ENCODE measurements at places on chromosomes 2 and 18.

GRCh38 chr2:124180635-124181034 lies 155.5 kb downstream of the CNTNAP5 start:
- no peak for DNase-seq

DNA sequence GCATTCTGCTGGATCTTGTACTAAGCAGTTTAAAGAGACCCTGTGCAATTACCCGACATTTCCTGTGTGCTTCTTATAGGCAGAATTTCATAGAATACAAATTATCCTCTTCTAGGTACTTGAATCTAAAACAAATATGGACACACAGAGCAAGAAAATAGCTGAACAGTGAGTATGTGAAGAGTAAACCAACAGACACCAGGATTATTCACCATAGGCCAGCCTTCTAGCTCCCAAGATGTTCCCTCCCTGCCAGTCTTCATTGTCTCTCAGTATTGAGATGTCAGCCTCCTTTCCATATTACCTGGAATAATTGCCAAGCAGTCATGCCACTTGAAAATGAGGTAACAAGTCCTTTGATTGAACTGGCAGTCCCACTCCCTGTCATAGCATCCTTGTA lies 187.1 kb downstream of the PTPRM start:
- no peak for DNase-seq

- no peak for DNase-seq
These were observed 14.2 kb upstream of the OXER1 start for GRCh38 chr2:42777883-42778805.

DNA sequence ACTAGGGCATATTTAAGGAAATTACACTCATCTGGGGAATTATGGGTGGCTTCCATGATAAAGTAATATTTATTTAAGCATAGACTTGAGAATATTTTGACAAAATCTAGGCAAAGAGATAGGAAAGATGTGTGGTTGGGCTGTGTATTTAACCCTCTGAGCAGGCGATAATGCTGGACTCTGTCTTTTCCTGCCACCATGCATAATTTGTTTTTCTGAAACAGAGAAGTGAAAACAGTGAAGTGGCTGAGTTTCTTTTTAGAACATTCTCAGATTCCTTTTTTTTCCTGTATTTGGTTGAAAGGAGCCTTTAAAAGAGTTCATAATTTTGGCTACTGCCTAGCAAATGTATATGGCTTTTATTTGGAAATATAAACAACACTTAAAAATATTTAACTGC lies 104.8 kb upstream of the CDH19 start:
- no peak for DNase-seq

DNA sequence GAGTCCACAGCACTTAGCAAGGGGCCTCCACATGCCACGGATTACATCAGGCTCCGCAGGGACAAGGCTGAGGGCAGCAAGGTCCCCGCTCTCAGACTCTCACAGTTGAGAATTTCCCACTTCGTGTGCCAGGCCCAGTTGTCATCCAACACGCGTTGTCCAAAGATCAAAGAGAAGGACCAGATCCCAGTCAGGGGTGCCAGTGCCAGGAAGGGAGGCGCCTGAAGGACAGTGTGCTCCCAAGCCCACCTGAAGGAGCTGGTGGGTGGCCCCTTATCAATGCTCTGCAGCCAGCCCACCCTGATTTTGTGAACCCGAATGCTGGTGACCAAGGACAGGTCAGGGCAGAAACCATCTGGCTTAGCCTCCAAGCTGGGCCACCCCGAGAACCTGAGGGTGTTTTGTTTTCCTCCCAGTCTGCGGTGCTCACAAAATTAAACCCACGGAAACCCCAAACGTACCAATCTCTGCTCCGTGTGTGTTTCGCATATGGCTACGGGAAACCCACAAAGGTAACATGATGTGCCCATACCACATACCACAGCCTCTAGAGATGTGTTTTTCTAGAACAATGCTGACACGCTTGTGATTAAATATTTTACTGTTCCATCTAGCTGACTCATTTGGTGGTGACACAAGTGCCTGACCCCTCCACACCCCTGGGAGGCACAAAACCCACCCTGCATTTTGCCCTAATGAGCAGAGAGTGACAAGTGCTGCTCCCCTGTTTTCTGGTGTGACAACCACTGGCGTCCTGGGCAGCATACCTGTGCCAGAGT lies 24.5 kb downstream of the CRACDL start:
- DNase-seq = no peak

DNA sequence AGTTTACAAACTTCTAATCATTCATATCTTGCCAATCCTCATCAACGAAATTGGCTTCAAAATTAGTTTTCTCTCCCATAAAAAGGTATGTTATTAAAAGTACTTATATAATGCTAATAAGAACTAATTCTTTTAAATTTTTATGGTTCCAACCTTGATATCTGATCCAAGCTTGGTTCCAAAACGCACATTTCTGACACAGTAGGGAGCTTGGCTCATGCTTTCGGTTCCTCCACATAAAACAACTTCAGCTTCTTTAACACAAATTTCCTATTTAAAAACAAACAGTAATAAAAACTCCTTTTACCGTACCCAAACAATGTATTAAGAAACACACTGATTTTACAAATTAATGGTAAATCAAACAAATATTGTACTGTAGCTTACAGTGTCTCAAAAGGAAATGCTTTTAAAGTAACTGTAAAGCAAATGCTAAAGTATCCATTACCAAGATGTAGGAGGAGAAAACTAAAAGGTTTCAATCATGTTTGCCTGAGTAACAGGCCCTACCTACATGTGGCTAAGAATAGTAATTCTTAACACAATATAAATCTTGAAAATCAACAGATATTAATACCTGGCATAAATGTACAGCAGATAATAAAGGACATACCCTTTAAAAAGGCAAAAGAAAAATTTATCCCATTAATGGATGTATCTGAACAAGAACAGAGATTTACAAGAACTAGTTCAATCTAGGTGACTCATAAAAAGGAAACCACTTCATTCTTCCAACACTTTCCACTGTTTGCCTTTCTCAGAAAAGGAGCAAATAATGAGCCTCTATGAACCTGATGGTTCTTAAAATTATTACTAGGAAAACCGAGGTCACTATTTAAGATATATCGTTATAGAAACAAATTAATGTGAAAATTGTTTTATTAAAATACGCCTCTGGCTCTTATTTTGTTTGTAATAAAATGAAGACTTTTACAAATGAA lies 17.5 kb downstream of the ACAA2 start:
- no peak for DNase-seq

DNA sequence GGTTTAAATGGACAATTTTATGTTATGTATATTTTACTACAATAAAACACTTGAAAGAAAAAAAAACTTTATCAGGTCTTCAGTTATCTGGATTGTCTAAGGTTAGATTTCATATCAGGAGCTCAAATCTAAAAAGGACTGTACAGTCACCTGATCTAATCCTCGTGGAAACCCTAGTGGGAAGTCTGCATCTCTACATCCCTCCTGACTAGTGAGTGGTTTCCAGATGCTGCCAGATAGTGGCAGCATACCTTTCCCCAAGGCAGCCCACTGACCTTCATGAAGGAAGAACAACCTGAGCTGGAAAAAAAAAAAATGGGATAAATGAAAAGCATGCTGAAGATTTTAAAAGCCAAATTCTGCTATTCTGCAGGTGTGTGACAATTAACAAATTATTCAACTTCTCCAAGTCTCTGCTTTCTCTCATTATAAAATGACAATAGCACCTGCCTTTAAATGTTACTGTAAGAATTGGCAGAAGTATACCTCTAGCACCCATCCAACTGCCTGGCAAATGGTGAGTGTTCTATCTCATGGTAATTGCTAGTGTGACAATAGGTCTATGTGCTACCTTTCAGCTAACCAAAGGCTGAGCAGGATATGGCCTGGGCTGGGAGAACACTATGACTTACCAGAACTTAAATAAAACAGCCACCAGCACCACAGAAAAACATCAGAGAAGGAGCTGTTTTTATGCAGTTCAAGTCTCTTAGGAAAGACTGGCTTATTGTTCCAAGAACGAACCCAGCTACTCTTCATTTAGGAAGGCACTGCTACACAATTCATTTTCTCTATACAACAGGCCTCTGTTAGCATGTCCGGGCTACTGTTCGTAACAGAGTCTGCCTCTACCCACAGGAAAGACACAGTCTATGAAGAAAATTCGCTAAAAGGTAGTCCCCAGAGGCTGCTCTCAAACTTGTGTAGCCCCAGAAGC lies 8.6 kb downstream of the CLASP1 start:
- no peak for DNase-seq

GRCh38 chr2:8876628-8877027 lies 39.2 kb upstream of the KIDINS220 start:
- DNase-seq = no peak

- DNase-seq = no peak
These were observed 980.6 kb upstream of the PIK3C3 start for GRCh38 chr18:40974448-40974847.

GRCh38 chr2:236644067-236644466 lies 74.4 kb downstream of the ACKR3 start:
- no peak for DNase-seq

All from NCI-H526 treated with DMSO at 0.1 percent for 48 hours (cell line).